ENCODE measurements at places on chromosomes 6 and 20.

DNA sequence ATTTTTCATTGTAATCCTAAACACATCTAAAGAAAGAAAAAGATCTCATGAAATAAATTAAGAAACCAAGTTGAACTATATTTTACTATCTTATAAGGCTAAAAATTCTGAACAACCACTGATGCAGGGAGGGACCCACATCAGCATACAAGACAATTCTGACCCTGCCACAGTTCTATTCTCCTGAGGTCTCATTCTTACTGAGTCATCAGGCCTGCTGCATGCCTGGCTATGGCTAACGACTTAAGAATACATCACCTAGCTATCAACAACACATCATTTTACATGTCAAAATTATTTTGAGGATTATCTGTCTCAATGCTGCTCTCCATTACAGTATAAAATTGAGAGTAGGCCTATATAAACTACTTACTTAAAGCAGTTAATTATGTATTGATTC lies 52.9 kb downstream of the FBXL4 start:
- DNase-seq, result no peak

GRCh38 chr20:57061051-57061900 lies 205.2 kb downstream of the BMP7 start:
- DNase-seq, result peak; percentile 47

DNA sequence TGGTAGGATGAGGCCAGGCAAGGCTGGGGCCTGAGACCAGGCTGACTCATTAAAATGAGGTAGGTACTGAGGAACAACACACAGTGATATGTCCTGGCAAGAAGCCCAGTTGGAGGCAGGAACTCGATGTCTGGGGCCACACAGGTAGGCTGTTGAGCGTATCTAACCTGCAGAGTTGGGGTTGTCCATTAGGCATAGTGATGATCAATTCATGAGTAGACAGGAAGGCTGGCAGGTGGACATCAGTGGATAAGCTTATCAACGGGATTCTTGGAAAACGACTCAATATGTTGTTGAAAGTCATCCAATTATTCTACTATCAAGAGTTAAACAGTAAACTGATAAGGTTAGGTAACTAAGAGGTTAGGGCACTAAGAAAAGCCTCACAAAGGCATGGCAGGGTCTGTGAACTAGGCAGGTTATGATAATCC lies 193.2 kb upstream of the COL21A1 start:
- no peak for DNase-seq

GRCh38 chr20:38320221-38320620 lies 16.3 kb downstream of the BPI start:
- no peak for DNase-seq
